CD14-positive monocyte (primary cell): ENCODE measurements at places on chromosomes 16 and 17.

- no peak overlapping the region for H3K27ac ChIP-seq
- H3K27me3 ChIP-seq = no peaks in the 10 kb centered on the region
Measured at GRCh38 chr16:67656344-67657016, 3.6 kb downstream of the ACD start.

DNA sequence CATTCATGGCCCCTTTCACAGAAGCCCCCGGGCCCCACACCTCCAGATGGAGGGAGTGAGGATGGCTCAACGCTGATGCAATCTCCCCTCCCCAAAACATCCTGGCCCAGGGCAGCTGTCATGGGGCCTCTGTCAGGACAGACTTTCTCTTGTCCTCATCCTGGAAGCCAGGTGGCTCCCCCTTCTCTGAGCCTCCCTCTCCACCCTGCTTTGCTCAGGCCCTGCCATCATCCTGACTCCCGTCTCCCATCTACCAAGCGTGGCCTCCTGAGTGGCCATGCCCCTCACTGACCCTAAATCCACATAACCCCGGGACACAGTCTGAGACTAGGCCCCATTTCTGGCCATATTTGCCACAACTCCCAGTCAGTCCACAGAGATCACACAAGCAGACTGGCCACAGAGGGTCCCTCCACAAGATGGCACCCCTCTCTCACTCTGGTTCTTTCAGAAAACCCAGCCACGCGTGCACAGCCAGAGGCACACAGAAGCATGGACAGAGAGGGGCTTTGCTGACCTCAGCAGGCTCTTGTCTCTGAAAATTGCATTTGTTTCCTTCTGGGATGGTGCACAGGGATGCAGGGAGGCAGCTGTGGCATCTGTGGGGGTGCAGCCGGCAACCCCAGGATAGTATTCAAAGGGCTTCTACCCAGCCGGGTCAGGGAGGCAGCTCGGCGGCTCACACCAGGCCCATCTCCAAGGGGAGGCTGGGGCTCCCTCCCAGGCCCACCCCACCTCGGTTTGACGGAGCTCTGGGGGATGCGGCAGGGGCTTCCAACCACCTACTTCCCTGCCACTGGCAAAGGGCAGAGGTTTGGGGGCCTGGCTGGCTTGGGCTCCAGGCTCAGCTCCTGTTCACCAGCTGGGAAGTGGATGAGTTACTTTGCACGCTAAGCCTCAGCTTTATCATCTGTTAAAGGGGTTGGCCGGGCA lies 16.9 kb downstream of the DOC2B start:
- H3K27me3 ChIP-seq = no peaks in the 10 kb centered on the region
- H3K4me3 ChIP-seq = no peak overlapping the region
- peak; percentile 15 for DNase-seq

DNA sequence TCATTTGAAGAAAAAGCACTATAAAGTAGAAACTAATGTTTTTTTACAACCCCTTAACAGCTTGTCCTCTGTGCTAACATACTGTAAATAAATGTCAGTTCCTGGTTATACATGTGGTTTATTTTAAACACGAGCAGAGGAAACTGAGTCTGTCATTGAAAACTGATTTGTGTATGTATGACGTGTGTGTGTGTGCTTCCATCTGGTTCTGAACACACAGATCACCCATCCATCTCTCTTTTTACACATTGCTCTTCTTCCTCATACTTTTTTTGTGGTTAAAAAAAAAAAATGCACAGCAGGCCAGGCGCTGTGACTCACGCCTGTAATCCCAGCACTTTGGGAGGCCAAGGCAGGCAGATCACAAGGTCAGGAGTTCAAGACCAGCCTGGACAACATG lies 49.5 kb downstream of the ZNF423 start:
- no peak overlapping the region for H3K27ac ChIP-seq
- H3K27me3 ChIP-seq = no peaks in the 10 kb centered on the region

DNA sequence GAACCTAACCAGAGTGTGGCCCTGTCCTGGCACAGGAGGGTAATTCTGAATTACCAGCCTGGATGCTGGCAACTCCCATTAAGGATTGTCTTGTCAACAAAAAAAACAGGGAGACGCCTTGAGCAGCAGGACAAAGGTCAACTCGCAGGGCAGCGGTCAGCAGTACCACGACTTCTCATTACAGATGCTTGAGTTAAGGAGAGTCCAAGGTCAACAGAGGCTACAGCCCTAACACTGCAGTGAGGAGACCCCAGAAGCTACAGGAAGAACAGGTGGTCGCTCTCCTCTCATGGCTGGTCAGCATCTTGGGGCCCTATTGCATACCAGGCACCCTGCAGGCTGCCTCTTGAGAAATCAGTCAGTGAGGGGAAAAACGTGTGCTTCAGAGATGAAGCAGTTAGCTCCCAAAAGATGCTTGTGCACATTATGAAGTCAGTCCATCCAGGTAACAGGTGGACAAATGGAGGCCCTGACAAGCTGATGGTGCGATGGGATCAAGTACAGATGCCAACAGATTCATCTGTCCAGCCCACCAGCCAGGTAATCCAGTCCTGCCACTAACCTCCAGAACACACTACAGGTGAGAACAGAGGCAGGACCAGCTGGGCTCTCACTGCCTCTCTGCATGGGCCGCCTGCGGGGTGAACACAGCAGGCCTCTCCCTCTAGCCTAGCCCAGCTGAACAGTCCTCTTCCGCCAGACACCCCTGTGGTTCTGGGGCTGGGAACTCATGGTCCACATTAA lies 4.2 kb downstream of the CSNK1D start:
- H3K36me3 ChIP-seq = peaks cover 71% of the 10 kb centered on the region
- H3K27ac ChIP-seq = peak overlapping the region; percentile 5
- DNase-seq = no peak

GRCh38 chr17:29591737-29592608 lies 959 bp upstream of the ANKRD13B start:
- DNase-seq = peak; percentile 60
- H3K4me1 ChIP-seq = peaks cover 58% of the 10 kb centered on the region
- no peak overlapping the region for H3K27ac ChIP-seq
- H3K27me3 ChIP-seq = peaks cover 29% of the 10 kb centered on the region
- no peak overlapping the region for H3K4me3 ChIP-seq

- H3K27me3 ChIP-seq = no peaks in the 10 kb centered on the region
- H3K4me1 ChIP-seq = no peaks in the 10 kb centered on the region
- no peak overlapping the region for H3K27ac ChIP-seq
- no peak for DNase-seq
- H3K36me3 ChIP-seq = peaks cover 99% of the 10 kb centered on the region
- H3K4me3 ChIP-seq = no peak overlapping the region
Measured at GRCh38 chr17:64554028-64554637, 47.4 kb downstream of the CEP95 start.

DNA sequence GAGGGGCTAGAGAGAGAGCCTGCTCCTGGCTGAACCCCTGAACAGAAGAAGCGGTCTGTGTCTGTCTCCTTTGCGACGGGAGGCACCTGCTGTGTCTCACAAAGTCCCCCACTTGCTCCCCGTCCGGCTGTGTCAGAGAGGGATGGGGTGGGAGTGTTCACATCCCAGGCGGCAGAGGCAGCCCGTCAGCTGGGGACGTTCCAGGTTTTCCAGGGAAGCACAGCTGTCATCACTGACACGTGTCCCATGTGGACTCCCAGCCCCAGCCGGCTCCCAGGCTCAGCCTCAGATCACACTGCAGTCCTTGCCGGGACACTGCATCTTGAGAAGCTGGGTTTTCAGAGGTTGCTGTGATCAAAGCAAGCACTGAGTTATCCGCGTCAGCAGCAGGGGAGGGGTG lies 1.6 kb downstream of the TELO2 start:
- H3K27me3 ChIP-seq = no peaks in the 10 kb centered on the region
- no peak for DNase-seq
- peaks cover 22% of the 10 kb centered on the region for H3K4me1 ChIP-seq

DNA sequence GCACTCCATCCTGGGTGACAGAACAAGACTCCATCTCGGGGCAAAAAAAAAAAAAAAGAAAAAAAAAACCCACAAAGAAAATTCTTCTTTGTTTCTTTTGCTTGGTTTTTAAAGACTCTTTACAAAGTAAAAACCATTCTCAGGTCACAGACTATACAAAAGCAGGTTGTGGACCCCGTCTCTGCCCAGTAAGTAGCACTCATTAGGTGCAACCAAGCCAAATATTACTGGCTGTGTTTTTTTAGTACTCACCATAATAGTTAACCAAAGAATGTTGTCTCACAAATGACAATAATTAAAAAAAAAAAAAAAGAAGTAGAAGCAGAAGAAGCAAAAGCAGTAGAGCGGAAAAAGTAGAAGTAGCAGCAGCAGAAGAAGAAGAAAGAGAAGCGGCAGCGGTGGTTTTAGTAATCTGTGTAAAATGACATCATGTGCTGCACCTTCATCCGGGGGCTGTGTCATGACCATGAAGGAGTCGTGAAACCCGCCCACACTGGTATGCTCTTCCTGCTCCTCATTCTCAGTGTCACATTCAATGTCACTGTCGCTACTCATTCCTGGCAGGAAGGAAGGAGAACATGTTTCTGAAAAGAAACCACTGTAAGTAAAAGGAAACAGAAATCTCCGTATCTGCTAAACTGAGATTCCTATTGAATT lies 105.4 kb downstream of the TRIM37 start:
- peak overlapping the region; percentile 49 for H3K4me3 ChIP-seq
- DNase-seq = peak; percentile 91
- no peaks in the 10 kb centered on the region for H3K36me3 ChIP-seq
- no peaks in the 10 kb centered on the region for H3K27me3 ChIP-seq

GRCh38 chr17:55576996-55577586 lies 65.8 kb upstream of the SMIM36 start:
- H3K4me1 ChIP-seq = peaks cover 29% of the 10 kb centered on the region
- H3K27ac ChIP-seq = peak overlapping the region; percentile 94
- DNase-seq = peak; percentile 64
- H3K4me3 ChIP-seq = peak overlapping the region; percentile 90
- H3K36me3 ChIP-seq = no peaks in the 10 kb centered on the region
- H3K27me3 ChIP-seq = no peaks in the 10 kb centered on the region

DNA sequence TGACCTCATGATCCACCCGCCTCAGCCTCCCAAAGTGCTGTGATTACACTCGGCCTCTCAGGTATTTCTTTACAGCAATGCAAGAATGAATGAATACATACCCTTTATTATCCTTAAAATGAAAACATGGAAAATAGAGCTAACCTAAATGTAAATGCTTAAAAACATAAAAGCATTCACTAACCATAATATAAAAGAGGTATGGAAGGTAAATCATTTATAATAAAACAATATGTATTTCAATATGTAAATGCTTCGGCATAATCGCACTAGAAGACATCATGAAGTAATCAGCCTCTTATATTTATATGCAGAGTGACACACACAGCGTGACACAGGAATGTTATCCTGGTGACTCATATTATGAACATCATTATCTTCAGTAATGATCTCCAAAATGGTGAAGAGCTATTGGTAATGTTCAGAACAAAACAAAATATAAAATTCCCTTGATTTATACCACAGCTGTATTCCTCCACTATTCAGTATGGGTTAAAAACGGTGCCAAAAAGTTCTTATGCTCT lies 53.9 kb downstream of the AIPL1 start:
- no peaks in the 10 kb centered on the region for H3K36me3 ChIP-seq
- DNase-seq = no peak
- no peak overlapping the region for H3K27ac ChIP-seq
- H3K27me3 ChIP-seq = no peaks in the 10 kb centered on the region
- no peak overlapping the region for H3K4me3 ChIP-seq
- H3K4me1 ChIP-seq = no peaks in the 10 kb centered on the region

GRCh38 chr17:35761601-35762000 lies 914 bp downstream of the C17orf50 start:
- no peaks in the 10 kb centered on the region for H3K36me3 ChIP-seq
- no peak overlapping the region for H3K4me3 ChIP-seq
- H3K27ac ChIP-seq = no peak overlapping the region

DNA sequence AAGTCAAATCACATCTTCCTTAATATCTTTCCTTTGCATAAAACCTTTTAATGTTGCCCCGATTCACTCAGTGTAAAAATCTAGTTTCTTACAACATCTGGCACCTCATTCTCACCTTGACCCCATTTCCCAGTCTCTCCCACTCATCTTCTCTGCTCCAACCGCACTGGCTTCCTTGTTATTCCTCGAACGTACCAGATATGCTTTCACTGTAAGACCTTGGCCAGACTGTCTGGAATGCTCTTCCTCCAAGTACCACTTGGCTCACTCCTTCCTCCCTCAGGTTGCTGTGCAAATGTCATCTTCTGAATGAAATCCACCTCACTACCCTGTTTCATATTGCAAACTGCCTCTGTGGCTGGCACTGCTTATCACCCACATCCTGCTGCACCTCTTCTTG lies 433.6 kb downstream of the HAPSTR1 start:
- DNase-seq = no peak
- H3K27ac ChIP-seq = no peak overlapping the region
- H3K4me3 ChIP-seq = no peak overlapping the region
- H3K36me3 ChIP-seq = no peaks in the 10 kb centered on the region
- H3K4me1 ChIP-seq = no peaks in the 10 kb centered on the region

DNA sequence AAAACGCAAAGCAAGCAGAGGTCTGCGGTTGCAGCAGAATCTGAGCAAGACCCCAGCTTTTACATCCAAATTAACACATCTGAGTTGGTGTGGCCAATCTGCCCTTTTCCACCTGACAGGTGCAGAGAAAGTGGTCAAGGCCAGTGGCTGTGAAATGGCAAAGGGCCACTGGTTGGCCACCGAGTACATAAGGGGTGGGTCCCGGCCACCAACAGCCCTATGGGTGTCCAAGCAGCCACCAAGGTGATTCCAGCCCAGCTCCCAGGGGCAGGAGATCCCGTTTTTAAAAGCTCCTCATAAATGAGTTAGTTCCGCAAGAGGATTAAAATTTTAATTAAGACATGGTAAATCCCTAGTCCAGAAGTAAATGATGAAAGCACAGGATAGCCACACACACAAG lies 29.1 kb downstream of the USP7 start:
- no peak overlapping the region for H3K4me3 ChIP-seq
- no peak for DNase-seq
- H3K27ac ChIP-seq = no peak overlapping the region
- no peaks in the 10 kb centered on the region for H3K27me3 ChIP-seq
- peaks cover 8% of the 10 kb centered on the region for H3K36me3 ChIP-seq

DNA sequence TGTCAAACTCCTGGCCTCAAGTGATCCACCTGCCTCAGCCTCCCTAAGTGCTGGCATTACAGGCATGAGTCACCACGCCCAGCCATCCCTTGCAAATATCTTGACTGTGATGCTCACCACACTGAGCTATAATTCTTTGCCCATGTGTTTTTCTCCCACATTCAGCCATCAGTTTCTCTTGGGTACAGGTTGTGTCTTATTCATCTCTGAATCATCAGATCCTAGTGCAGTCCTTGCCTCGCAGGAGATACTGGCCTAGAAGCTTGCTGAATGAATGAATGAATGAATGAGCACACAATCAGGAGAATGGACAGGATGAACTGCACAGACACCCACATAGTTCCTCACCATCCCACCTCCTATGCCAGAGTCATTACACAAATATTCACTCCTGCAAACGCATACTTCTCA lies 24.4 kb upstream of the ETV4 start:
- no peak overlapping the region for H3K27ac ChIP-seq
- H3K27me3 ChIP-seq = peaks cover 2% of the 10 kb centered on the region
- no peaks in the 10 kb centered on the region for H3K4me1 ChIP-seq
- H3K36me3 ChIP-seq = no peaks in the 10 kb centered on the region

DNA sequence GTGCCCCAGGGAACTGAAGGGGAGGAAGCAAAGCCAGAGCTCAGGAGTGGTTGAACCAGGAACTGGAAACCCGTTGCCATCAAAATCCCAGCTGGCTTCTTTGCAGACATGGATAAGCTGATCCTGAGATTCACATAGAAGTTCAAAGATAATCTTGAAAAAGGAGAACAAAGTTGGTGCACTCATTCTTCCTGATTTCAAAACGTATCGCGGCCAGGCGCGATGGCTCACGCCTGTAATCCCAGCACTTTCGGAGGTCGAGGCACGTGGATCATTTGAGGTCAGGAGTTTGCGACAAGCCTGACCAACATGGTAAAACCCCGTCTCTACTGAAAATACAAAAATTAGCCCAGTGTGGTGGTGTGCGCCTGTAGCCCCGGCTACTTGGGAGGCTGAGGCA lies 7.1 kb downstream of the RAP1GAP2 start:
- peak overlapping the region; percentile 57 for H3K27ac ChIP-seq
- H3K4me3 ChIP-seq = no peak overlapping the region
- H3K36me3 ChIP-seq = peaks cover 51% of the 10 kb centered on the region
- peak; percentile 40 for DNase-seq
